ENCODE measurements at places on chromosomes 5 and 9.
A peak's percentile ranks its signal among the peaks of the same experiment; 100 is the strongest.

- no peak for DNase-seq
Observed at GRCh38 chr5:35852084-35852734, 4.5 kb upstream of the IL7R start.

DNA sequence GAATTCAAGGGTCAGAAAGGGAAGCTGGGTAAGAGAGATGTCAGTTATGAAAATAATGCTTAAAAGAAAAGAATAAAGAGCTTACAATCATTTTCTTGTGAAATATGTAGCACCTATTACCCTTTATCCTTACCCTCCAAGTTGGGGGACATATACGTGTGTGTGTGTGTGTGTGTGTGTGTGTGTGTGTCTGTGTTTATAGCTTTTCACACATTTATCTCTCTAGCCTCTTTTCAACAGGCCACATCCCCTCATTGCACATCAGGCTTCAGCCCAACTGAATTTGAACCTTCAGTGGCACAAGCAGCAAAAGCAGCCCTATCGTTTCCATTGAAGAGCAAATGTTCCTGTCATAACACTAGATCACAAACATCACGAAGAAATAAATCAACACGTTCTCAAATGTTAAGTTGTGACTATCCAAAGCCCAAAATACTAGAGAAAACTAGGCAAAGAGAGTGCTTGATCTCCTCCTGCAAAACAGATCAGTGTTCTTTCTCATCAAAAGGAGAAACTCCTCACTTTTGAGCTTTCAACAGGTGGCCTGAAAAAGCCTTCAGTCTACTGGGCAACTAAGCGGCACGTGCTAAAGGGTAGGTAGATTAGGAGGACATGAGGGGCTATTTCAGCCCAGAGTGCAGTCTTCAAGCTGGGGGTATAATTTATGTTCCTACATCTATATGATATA is 416.4 kb downstream of the EFNA5 start:
- DNase-seq: no peak

GRCh38 chr9:123382653-123383511 is 26.9 kb downstream of the CRB2 start:
- DNase-seq: no peak

GRCh38 chr5:121681229-121681855 is 170.3 kb upstream of the FTMT start:
- no peak for DNase-seq

- peak; percentile 60 for DNase-seq
Observed at GRCh38 chr5:54728588-54728915, 211.0 kb downstream of the SNX18 start.

DNA sequence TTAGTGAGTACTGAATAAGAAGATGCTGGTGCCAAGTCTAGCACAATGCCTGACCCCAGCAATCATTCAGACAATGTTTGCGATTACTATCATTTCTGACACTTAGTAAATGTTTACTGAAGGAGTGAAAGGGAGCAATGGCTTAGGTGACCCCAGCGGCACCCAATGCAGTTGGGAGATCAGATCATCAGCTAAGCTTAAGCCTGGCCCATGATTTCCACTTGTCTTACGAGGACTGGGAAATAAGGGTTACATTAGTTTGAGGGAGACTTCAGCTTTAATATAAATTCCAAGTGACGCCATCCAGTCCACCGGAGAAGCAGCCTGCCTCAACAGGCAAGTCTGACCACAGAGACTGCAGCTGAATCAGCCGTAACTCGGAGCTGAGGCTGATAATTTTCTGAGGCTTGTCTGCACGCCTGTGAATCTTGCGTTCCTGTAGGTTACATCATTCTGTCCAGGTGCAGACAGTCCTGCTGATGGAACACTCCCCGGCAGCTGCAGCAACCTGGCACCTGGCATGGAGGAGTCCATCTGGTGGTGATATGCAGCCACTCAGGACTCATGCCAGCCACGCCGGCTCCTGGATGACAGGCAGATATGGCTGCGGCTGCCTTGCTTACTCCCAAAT is 34.9 kb upstream of the FGF1 start:
- DNase-seq: no peak

DNA sequence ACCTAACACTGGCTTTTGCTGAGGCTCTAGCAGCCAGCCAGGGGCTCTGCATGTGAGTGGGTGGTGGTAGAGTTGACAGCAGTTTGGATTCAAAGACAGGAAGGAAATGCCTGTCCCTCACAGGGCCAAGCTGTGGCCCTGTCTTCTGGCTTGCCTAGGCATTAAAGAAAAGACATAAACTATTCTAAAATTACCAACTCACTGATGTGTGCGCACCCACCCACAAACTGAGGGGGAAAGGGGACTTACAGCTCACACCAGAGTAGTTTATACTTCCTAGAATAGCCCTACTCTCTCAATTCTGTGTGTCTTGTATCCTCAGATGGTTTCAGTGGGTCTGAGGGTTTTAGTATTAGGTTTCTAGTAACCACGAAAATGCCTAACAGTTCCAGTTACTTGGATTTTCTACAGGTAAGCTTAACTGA is 18.3 kb upstream of the IL13 start:
- DNase-seq: no peak

GRCh38 chr5:76625087-76625815 is 2.0 kb upstream of the F2RL2 start:
- DNase-seq: no peak

- DNase-seq: no peak
Observed at GRCh38 chr5:151082282-151082902, 1.6 kb upstream of the TNIP1 start.

DNA sequence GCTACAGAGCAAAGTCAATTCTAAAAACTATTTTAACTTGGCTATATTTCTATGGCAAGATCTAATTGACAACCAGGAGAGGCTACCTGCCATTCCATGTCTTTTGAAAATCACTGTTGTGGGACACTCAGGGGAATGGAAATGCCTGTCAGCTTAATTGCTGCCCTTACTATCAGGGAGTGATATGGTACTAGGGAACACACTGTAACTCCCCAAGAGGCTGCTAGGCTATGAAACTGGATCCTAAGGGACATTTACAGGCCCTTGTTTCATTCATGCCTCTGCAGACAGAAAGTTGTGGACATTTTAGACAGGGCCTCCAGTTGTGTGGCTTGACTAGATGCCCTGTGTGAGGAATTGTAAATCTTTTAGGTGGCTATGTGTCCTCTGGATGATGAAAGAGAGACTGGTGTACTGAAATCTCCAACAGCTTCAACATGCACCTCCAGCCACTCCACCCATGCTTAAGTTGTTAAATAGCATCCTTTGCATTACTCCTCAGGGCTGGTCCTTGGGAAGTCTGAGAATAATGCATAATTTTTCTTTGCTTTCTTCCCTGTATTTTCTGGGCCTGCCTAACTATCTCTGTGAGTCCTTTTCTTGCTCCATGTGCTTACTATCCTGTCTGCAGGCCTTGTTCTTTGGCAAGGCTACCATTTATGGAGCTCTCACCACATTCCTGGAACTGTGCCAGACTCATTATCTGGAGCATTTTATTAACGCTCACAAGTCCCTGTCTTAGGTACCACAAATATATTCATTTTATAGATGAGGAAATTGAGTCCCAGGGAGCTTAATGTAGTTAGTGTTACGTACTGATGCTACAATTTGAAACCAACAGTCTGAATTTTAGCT is 3.2 kb downstream of the MROH2B start:
- no peak for DNase-seq

DNA sequence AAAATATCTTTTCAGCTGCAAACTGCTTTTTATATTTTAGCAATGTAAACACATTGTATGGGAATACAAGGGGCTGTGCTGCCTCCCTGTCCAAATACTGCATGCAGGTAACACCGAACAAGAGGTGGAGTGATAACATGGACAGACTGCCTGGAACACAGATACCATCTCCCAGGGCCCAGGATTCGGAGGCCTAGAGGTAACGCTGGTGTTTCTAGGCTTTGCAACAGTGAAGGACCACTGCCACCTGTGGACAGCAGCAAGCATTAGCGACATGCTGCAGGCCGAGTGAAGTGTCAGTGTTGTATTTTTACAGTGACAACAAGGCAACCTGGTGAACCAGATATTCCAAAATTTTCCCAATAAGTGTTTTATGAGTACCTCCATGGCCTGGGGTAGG is 379.1 kb downstream of the DMRT2 start:
- no peak for DNase-seq

Data from AML-193 (cell line).